ENCODE measurements at places on chromosomes 2 and 18.

DNA sequence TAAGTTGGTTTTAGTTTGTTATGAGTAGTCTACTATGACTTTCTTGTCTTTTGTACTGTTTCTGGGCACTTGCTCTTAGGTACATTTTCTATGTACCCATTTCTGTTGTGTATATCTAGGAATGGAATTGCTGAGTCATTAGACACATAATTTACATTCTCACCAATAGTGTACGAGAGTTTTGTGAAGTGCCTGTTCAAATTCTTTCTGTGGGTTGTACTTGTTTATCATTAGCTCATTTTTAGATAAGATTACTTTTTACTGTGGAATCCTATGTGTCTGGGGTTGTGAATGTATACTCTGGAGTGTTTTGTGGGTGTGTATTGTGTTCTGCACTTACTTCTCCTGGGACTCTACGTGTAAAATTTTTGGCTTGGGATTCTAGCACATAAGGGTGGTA lies 36.6 kb upstream of the CD28 start:
- no peak for DNase-seq

GRCh38 chr2:119475857-119476244 lies 44.2 kb downstream of the TMEM37 start:
- DNase-seq = no peak

- DNase-seq = no peak
Measured at GRCh38 chr18:75075016-75075305, 134.0 kb downstream of the PTGR3 start.

DNA sequence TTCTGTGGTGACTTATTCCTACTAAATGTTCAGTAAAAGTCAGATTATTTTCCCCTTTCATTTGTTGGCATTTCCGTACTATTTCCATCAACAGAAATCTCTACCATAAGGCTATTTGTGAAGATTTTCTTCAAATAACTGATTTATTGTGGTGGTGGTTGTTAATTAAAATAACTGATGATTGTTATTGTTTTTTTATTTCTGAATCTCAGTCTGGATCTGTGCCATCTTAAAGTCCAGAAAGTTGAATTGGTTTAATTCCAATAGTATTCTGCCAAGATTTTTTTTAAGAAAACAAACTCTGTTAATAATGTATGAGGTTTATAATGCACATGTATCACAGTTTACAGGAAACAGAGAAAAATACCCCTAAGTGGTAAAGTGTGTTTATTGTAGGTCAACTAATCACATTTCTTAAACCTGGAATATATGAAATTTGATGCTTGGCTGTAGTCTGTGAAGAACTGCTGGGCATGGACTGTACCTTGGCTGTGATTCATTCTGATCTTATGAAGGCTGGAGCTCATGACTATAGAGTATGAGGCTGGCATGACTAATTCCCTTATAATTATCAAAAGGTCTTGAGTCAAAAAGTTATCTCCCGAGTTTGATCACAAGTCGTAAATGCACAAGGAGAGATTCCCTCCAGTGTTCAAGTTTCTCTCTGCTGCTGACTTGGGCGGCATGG lies 134.2 kb upstream of the RND3 start:
- peak; percentile 48 for DNase-seq

GRCh38 chr2:88443353-88443938 lies 9.0 kb downstream of the FOXI3 start:
- no peak for DNase-seq

DNA sequence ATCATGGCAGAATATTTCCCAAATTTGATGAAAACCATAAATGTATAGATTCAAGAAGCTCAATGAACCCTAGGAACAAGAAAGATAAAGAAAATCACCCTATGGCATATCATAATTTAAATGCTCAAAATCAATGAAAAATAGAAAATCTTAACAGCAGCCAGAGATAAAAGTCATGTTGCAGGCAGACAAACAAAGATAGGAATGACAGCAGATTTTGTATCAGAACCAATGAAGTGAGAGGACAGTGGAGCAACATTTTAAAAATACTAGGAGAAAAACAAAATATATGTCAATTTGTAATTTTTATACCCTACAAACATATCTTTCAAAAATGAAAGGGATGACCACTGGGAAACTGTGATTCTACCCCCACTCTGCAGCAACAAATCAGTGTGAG lies 203.3 kb downstream of the PIEZO2 start:
- no peak for DNase-seq

DNA sequence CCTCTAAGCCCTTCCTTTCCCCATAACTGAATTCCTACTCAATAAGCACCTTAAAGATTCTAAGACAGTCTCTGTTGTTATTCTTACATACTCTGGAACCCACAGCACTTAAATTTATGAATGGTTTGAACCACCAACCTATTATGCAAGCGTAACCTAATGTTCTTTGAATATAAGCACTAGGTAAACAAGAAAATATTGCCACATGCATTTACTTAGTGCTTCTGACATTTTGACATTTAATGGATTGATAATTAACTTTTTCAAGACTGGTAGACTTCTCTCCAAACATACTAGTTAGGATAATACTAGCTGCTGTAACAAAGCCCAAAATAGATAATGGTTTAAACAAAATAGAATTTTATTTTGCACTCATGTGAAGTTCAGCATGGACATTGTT lies 164.8 kb downstream of the ARHGAP15 start:
- DNase-seq = no peak

DNA sequence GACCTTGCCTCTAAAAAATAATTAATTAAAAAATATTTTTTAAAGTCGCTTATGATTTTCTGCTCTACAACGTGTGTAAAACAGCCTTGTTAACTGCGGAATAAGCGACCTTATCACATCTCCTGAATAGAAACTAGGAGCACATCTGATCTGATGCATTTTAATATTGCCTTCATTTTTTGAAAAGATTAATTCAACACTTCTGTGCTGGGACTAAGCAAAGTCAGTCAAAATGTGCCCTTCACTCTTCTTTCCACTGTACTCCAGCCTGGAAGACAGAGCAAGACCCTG lies 12.6 kb downstream of the CLEC4F start:
- DNase-seq = no peak

GRCh38 chr18:2192562-2192961 lies 378.7 kb downstream of the METTL4 start:
- DNase-seq = no peak

- DNase-seq = no peak
Measured at GRCh38 chr2:27347641-27348040, 8.9 kb downstream of the GTF3C2 start.

- no peak for DNase-seq
Measured at GRCh38 chr2:239949537-239949936, 75.6 kb downstream of the NDUFA10 start.

DNA sequence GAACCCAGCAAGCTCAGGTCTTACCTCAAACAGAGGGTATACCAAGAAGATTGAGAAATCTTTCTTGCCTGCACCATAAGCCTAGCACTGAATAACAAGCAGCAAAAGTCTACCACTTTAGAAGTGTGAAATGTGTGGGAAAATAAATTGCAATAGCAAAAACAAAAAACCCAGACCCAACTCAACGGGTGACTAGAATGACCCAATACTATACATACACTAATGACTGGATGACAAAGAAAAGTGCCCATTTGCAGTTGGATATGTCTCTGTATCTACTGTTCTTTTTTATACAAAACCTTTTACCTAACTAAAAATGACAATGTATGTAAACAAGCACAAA lies 950.6 kb downstream of the TRIB2 start:
- no peak for DNase-seq

DNA sequence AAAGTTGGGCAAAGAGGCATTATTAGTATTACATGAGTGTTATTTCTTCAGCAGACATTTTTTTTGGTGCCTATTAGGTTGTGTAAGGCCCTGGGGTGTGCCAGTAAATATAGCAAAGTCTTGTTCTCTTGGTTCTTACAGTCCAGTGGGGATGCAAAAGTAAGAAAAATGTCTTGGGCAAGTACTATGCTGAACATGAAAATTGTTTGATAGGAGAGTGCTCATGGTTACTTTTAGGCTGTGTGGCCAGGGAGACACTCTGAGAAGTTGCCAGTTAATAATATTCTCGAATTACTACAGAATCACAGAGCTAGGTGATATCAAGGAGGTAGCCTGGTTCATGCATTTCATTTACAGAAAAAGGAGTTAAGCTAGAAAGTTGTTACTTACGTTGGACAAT lies 1.9 kb downstream of the AGFG1 start:
- no peak for DNase-seq

DNA sequence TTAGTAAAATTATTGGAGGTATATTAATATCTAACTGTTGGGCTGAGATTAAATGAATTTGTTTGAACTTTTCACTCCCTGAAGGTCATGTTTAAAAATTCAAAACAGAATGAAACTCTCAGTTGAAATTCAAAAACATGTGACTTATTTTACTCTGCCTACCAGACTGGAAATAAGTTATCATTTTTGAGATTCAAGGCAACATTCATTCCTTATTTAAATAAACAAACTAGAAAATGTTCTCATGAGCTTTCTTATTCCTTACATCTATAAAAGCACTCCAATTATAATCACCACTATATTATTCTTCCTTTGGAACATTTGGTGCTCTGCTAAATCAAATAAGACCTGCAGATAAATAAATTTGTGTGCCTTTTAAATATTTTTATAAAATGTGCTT lies 217.8 kb downstream of the CDH2 start:
- no peak for DNase-seq

DNA sequence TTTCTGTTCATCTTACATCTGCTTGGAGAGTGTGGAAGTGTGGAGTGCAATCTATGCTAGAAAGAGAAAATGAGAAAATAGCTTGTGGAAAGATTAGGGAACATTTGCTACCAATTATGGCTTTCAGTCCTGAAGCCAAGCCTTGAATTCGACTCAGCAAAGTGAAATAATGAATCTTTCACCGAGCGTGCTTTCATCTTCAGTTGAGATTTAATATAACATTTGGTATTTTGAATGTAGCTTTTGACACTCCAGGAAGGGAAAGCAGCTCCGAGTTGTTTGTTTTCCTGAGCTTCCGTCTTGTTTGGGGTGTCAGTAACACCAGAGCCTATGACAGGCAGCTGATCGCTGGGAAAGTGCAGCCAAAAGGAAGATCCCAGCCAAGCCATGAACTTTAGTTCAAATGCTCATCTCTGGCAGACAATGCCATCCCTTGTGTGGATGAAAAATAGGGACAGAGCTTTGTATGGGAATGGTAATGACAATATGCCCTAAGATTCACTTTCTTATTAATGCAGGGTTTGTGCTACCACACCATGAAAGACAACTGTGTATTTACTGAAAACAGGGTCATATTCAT lies 25.0 kb upstream of the PHLPP1 start:
- DNase-seq = peak; percentile 10

DNA sequence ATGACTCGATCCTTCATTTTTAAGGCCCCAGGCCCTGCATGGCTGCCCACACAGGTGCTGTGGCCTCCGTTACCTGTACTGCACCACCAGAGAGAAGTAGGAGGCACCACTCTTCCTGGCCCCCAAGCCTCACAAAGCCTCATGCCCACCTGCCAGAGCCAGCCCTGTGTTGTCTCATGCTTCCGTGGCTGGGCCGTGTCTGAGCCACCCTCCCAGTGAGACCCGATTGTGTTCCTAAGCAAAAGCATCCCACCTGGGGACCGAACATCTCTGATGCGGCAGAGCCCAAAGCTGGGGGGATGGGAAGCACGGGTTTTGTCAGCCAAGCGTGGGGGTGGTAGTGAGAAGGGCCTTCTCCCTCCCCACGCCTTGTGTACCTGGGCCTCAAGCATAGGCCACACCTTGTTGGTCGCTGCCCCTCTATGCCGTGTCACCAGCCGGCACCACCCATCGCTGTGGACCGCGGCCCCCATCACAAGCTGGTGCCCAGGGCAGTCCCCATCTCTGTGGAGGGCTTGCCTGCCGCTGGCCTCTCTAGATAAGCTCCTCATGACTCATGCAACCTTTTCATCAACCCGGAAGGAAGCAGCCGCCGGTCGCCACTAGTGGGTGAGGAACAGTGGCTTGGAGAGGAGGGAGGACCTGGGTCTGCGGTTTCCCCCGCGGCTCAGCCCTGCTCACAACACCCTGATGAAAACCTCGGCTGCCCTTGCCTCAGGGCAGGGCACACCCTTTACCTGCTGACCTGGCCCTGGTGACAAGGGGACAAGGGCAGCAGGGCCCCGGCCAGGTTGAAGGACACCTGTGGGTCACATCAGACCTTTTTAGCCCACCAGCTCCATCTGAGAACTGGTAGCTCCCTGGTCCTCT lies 2.7 kb upstream of the RNPEPL1 start:
- DNase-seq = peak; percentile 62

DNA sequence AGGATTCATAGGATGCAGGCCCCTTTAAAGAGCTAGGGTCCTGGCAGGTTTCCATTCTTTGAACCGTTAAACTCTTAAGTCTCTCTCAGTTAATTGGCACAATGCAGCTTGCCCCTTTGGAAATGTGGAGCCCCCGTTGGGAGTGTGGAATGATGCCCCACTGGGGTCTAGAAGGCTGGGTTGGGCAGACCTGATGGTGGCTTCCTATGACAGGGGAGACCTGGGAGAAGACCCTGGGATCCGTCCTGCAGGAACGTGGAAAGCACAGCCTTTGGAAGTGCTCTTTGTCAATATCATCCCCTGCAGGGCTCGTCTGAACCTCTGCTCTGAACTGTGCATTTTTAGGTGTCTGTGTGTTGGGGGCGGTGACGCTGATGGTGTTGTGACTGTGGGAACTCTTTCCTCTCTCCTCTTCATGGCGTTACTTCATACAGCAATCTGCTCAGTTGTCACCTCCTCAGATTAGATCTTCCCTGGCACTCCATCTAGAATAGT lies 190.6 kb downstream of the MYCN start:
- DNase-seq = no peak

DNA sequence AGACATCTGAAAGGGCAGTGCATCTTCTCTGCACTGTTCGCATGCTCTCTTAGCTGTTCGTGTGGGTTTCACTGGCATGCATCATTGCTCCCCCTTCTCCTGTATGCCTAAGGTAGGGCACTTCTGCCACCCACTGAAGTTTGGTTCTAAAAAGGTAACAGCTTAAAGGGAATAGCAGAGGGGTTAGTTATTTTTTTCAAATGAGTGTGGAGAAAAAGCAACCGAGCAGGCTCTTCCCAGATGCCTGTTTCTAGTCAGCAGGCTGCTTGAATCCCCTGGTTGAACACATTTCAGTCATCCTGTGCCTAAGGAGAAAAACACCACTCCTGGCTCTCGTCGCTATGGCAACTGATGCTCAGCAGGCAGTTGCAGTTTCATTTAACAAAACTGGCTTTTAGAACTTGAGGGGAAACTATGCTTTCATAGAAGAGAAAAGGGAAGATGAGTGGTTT lies 69.8 kb upstream of the GALNT3 start:
- DNase-seq = no peak

- no peak for DNase-seq
Measured at GRCh38 chr2:1598041-1598710, 146.1 kb downstream of the PXDN start.

DNA sequence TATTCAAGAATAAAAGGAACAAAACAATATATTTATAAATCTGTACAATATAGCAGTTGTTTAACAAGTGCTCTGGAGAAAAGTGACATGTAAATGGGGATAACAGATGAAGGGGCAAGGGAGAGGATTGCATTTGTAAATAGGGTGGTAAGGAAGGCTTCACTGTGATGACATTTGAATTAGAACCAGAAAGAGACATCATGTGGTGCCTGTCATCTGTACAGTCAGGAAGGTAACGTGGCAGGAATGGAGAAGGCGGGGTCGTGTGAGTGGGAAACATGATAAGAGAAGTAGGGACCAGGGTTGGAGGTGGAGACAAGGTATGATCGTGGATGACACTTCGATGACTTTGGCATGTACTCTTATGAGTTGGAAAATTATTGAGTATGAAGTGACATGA lies 1393.6 kb upstream of the NXPH2 start:
- no peak for DNase-seq

GRCh38 chr2:145258903-145259579 lies 739.1 kb upstream of the ZEB2 start:
- DNase-seq = no peak

GRCh38 chr2:202848813-202849212 lies 22.8 kb downstream of the ICA1L start:
- no peak for DNase-seq

Data from GM03348 (cell line).